Fibroblast of skin of left biceps (primary cell): ENCODE measurements at places on chromosomes 16 and 17.

DNA sequence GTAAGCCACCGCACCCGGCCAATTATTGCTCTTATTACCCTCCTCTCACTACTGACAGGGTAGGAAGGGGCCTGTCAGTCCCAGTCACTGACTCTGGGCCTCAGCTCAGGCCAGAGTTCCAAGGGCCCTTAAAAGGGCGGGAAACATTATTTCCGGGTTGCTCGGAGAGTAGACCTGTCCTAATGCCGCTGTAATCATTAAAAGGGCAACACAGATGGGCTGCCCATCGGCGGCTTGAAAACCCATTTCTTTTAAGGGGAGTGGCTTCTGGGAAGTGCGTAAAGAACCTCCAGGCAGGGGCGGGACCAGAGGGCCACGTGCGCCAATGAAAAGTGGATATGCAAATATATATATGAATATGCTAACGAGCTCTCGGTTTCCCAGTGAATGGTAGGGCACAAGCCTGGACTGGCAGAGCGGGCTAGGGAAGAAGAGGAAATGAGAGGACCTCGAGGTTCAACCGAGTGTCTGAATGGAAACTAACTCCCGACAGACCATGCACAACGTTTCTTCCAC, 26.6 kb downstream of the PIPOX start:
- DNase-seq, result no peak

DNA sequence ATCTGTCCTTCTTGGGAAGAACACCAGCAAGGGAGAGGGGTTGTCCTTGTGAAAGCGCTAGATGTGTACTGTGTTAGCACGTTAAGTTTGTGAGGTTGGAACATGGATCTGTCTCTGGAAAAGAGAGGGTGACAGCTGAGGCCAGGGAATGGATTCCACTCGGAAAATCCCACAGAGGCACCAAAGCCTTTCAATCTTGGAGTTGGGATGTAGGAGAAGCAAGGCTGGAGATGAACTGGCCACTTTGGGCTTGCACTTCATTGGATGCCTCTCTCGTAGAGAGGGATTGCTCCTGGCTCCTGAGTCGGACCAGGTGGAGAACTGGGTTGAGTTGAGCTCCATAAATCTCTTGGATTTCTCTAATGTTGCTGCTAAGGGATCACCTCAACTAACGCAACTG, 67.2 kb downstream of the CCDC182 start:
- DNase-seq, result no peak

DNA sequence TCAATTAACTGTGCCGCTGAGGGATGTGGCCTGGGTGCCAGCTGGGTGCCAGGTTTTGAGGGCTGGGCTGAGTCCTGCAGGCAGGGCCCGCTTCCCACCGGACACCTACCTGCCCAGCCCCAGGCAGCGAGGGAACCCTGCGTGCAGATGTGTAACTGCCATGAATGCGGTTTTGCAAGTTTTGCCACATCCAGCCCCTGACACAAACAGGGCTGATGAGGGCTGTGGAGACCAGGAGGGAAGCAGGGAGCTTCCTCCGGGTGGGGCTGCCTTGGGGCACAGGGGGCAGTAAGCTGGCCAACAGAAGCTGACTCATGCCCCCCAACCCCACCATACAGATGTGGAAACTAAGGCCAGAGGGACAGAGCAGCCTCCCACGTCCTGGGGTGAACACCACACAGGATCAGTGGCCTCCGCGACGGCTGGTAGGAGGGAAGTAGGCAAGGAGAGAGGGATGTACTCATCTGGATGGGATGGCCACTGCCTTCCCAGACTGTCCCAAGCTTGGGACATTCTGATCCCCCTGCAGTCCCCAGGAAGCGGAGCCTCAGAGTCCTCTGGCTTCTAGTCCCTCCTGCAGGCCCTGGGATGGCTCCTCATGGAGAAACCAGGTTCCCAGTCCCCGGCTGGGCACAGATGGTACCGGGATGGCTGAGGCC, 1.6 kb downstream of the UBALD1 start:
- DNase-seq, result no peak

- DNase-seq, result no peak
Observed at GRCh38 chr17:82320956-82321927, 3.8 kb upstream of the CD7 start.

DNA sequence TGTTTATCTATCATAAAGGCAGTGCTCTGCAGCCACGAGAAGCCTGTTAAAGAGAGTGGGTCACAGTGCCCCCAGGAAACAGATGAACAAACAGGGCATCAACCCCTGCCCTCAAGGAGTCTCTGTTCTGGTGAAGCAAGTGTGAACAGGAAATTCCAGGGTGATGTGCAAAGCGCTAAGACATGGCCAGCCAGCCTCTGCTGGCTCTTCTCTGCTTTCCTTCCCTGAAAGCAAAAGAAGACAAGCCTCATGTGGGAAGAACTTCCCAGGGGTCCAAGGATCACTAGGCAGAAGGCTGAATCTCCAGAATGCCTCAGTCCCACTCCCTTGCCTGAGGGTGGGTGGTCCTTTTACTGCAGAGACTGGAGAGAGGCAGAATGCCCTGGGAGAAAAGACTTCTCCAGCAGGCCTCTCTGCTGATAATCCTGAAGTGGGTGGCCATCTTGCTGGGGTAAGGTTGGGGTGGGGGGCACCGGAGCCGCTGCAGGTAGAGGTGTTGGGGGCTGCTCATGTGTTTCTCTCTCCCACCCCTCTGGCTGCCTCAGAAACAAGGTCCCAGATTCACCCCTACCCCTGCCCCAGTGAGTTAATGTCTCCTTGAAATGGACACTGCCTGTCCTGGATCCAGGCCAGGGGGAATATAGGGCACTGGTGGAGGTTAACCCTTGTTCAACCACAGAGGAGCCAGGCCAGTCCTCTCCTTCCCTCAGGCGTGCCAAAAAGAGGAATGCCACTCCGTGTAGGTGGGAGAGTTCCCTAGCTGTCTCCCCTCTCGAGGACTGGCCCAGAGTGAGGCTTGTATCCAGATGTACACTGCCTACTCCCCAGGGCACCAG, 2.4 kb downstream of the ANKRD13B start:
- no peak for DNase-seq

DNA sequence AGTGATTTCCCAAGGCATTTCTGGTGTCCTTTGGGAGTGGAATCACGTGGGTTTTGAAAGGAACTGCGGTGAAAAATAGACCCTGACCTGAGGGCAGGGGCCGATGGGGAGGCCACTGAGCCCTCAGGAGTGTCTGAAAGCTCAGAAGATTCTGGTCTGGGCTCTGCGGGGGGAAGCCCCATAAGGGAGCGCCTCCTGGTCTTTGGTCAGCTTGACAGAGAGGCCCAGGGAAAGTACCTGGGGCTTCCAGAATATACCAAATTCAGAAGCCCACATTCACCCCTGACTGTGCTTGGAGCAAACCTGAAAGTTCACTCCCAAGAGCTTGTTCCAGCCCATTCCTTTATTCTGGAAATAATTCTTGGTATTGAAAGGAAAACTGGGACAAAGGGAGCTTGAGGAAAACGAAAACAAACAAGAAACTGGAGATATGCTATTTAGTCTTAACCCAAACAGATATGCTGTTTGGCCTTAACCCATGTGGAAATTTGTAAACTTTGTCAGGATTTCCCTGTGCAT, 23.2 kb upstream of the NAGLU start:
- DNase-seq, result no peak

DNA sequence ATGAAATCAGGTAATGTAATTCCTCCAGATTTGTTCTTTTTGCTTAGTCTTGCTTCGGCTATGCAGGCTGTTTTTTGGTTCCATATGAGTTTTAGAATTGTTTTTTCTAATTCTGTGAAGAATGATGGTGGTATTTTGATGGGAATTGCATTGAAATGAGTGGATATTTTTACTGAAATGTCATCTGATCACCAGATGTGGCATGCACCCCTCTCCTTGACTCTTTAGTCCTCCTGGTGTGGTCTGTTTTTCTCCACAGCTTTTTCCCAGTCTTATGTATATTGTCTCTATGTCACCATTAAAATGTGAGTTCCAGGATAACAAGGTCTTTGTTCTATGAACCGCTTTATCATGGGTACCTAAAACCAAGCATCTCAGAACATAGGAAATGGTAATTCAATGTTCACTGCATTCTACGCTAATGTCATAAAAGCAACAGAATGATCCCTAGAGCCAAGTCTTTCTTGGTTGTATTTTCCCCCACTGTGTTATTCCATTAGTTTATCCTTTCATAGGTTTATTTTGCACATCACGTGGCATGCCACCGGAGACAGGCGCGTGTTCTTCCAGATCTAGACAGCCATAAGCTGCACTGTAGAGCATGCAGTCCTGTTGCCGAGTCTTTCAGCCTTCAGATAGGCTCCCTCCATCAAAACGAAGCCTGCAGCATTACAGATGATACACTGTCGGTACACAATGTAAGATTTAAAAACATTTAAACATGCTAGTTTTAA, 172.5 kb downstream of the RPTOR start:
- DNase-seq, result peak; percentile 44

DNA sequence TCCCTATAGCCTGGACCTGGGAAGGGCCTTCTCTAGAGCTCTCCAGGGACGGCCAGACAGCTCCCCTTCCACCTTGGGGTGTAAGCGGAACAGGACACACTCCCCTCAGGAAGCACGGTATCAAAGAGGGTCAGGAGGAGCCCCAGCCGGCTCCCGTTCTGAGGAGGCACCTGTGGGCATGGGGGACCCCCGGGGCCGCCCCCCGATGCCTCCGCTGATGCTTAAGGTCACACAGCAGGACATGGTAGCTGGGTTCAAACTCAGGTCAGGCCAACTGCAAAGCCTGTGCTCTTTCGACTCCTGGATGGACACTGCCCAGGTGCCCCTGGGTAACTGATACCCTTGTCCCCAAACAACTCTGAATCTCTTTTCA, 49.8 kb downstream of the CMIP start:
- no peak for DNase-seq

GRCh38 chr17:13554231-13554630, 47.5 kb downstream of the HS3ST3A1 start:
- DNase-seq, result no peak

DNA sequence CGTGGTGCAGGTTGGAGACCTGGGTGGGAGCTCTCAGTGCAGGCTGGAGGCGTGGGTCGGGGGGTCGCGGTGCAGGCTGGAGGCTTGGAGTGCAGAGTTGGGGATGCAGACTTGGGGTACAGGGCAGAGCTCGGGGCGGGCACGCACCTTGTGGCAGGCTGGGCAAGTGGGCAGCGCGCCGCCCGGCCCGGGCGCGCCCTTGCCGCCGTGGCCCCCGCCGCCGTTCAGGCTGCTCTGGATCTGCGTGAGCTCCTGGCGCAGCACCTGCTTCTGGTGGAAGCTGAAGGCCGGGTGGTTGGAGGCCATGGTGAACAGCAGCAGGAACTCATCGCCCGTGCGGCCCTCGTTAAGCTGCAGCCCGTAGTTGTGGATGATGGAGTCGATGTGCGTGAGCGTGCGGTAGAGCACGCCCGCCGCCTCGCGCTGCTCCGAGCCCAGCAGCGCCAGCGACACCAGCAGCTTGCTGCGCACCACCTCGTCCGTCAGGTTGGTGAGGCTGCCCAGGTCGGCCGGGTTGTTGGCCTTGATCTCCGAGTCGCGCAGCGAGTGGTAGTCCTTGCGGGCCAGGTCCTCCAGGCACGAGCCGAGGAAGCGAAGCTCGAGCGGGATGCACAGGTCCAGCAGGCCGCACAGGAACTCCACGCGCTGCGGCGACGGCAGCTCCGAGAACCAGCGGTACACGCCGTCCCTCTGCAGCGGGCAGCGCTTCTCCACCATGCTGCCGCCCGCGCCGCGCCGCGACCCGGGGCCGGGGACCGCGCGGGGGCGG, 1.1 kb downstream of the ZCCHC14 start:
- no peak for DNase-seq

GRCh38 chr17:3539881-3540540, 17.6 kb downstream of the TRPV3 start:
- no peak for DNase-seq

DNA sequence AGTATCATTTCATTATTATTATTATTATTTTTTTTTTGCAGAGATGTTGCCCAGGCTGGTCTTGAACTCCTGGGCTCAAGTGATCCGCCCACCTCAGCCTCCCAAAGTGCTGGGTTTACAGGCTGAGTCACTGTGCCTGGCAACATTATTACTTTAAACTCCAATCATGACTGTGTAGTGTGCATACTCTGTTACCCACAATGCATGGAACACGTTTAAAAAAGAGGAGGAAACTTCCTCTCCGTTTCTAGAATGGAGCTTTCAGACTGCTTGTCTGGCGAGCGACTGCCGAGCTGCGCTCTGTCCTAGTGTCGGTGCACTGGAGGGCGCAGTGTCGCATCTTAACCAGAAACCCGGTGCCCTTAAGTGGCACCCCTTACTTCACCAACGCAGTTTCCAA, 22.1 kb upstream of the FASN start:
- DNase-seq, result peak; percentile 22
